ENCODE measurements at places on chromosomes 2 and 18.
A peak's percentile ranks its signal among the peaks of the same experiment; 100 is the strongest.

- no peak for DNase-seq
These were observed 24.1 kb upstream of the ACVR1 start for GRCh38 chr2:157900203-157900602.

DNA sequence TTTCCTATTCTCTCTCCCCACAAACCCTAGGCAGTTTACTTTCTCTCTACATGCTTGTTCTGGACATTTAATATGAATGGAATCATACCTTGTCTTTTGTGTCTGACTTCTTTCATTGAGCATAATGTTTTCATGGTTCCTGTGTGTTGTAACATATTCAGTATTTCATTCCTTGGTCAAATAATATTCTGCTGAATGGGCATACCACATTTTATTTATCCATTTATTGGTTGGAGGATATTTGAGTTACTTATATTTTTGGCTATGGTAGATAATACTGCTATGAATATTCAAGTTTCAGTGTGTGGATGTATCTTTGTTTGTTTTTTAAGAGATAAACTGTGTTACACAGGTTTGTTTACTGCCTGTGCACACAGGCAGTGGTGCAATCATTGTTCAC is 9.0 kb downstream of the TWSG1 start:
- no peak for DNase-seq

GRCh38 chr2:73084971-73085370 is 13.5 kb upstream of the SFXN5 start:
- DNase-seq = no peak

- peak; percentile 84 for DNase-seq
These were observed 68.3 kb downstream of the SPTBN1 start for GRCh38 chr2:54524226-54524991.

- peak; percentile 11 for DNase-seq
These were observed 36.5 kb downstream of the EIF4E2 start for GRCh38 chr2:232586943-232587505.

DNA sequence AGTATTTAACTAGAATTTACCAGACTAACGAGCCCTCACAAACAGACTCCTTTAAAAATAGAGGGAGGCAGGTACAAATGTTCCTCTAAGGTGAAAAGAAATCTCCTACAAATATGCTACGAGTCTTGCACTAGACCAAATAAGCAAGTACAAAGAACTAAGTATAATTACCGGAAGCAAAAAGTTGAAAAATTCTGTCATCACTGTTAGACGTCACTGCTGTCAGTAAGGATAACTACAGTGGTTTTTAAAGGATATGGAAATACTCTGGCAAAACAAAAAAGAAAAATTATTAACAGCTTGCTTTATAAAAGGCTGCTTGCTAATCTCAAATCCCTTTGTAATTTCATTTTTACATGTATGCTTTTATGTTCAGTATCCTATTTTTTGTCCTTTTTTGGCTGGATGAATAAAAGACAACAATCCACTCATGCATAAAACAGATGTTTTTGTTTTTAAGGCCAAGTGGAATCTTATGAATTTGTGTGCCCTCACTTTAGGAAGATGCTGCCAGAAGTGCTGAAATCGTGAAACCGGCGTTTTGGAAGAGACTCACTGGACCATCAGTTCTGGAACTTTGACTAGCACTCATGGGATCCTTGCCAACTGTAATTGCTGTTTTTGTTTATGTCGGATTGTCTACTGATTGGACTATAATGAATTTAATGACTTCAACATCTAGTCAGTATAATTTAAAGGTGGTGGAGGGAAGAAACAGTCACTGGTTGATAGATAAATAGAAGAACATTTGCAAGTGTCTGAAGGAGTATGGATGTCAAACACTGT is 6.7 kb downstream of the ZNF521 start:
- DNase-seq = no peak

GRCh38 chr2:34306745-34307144 is 707.6 kb upstream of the FAM98A start:
- no peak for DNase-seq

- DNase-seq = no peak
These were observed 7.7 kb downstream of the EPB41L5 start for GRCh38 chr2:120020554-120020953.

GRCh38 chr18:54672109-54672508 is 81.1 kb downstream of the DYNAP start:
- no peak for DNase-seq

- DNase-seq = no peak
These were observed 26.9 kb upstream of the YWHAQ start for GRCh38 chr2:9657731-9658130.

GRCh38 chr2:120857931-120858330 is 122.3 kb downstream of the GLI2 start:
- DNase-seq = no peak

GRCh38 chr2:212644195-212644837 is 105.7 kb upstream of the ERBB4 start:
- DNase-seq = no peak

GRCh38 chr2:124693156-124693555 is 668.1 kb downstream of the CNTNAP5 start:
- no peak for DNase-seq

- no peak for DNase-seq
These were observed 75.8 kb downstream of the CLHC1 start for GRCh38 chr2:55156326-55156725.

DNA sequence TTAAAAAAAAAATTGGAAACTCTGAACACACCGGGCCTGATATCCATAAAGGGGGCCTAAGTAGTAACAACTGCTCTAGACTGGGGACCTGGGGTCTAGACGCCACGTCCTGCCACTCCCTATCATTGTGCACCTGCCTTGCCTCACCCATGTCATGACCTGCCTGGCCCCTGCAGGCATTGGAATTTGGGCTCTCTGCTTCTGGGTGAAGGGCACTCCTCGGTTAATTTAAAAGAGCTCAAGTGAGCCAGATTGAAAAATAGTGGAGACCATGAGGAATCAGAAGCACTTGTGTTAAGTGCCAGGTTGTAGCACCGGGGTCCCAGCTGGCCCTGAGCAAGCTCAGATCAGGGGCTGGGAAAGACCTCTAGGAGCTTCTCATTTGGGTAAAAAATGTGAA is 48.1 kb downstream of the SLC4A1AP start:
- DNase-seq = no peak

DNA sequence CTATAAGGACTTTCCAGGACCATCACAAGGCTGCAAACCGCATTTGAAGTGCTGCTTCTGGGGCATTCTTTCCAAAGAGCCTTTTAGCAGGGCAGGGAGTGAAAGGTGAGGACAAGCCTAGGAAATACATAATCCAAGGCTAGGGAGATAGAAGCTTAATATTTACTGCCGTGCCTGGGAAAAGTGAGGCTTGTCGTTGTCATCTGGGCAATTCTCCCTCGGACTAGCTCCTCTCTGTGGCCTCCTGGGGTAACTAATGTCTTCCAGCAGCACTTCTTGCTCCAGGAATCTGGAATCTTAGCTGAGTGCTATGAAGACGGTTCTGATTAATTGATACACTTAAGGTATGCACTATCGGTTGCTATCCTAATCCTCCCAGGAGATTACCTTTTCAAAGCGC is 69.3 kb upstream of the ATL2 start:
- no peak for DNase-seq

GRCh38 chr18:43389163-43389562 is 111.9 kb upstream of the SYT4 start:
- DNase-seq = no peak

DNA sequence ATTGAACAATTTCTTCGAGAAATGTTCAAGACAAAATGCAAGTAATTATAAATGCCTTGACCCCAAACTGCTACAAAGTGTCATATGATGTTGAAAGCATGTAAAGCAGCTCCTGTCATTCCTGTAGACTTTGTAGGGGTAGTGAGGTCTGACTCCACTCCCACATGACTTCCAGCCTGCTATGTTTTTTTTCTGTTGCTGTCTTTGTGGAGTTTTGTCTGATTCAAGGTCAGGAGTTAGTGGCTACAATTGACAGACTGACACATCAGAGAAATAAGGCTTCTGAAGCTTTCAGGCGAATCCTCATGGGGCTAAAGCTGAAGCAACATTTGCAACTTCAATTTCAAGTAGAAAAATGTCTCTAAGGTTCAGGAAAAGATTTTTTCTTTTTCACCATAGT is 63.9 kb upstream of the CCDC195 start:
- DNase-seq = peak; percentile 74

- DNase-seq = no peak
These were observed 312.4 kb upstream of the SPHKAP start for GRCh38 chr2:228493852-228494251.

DNA sequence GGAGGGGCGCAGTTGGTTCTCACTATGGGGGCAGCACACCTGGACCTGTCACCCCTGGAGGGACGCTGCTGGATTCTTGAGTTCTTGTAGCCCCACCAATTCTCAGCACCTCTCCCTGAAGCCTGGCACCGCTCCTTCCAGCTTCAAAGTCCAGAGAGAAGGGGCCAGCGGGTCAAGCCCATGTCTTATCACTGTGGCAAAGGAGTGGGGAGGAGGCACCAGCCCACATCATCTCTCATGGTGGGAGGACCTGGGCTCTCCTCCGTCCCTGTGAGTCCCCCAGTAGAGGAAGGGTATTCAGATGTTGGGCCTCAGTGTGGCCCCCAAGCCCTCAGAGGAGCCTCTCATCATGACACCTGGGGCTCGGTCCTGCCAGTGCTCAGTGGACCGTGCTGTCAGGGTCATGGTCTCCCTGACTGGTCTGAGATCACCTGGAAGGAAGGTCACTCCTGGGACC is 67.4 kb downstream of the HS1BP3 start:
- no peak for DNase-seq

DNA sequence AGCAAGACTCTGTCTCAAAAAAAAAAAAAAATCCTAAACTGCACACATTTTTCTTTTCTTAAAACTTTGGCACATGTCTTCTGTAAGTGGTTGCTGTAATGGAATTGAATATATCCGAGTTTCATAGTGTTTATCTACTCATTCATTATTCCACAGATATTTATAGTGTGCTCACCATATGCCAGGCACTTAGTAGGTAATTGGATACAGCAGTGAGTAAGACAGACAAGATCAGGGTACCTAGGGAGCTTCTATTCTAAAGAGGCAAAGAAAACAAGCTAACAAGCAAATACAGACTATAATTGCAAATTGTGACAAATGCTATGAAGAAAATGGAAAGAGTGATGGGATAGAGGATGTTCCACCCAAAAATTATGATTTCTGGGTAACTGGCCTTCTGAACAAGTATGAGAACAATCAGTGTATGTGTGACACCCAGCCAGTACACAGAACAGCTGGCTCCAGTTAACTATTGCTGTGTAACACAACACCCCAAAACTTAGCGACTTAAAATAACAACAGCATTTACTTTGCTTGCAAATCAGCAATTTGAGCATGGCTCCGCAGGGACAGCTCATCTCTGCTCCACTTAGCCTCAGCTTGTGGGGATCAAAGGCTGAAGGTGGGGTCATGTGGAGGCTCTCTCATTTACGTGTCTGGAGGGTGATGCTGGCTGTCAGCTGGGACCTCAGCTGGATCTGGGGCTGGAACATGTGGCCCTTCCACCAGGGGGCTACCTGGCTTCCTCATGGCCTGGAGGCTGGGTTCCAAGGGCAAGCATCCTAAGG is 224.9 kb downstream of the INSIG2 start:
- no peak for DNase-seq

Measured in inflammatory macrophage treated with lipopolysaccharide for 4 hours (primary cell).